Naive thymus-derived CD8-positive, alpha-beta T cell (primary cell): ENCODE measurements at places on chromosomes 16 and 17. TPM values are rescaled to one million over a fixed set of nuclear protein-coding genes. Genes with fewer than 3 reads are reported as not detected.

GRCh38 chr16:66002601-66003000 lies 363.9 kb upstream of the CDH5 start:
- no peak overlapping the region for H3K4me3 ChIP-seq
- H3K36me3 ChIP-seq = no peaks in the 10 kb centered on the region
- peaks cover 26% of the 10 kb centered on the region for H3K27me3 ChIP-seq
- H3K4me1 ChIP-seq = no peaks in the 10 kb centered on the region
- H3K27ac ChIP-seq = no peak overlapping the region
- no peak for DNase-seq

- no peaks in the 10 kb centered on the region for H3K36me3 ChIP-seq
- peak overlapping the region; percentile 9 for H3K27ac ChIP-seq
- no peaks in the 10 kb centered on the region for H3K27me3 ChIP-seq
- H3K4me1 ChIP-seq = no peaks in the 10 kb centered on the region
- no peak overlapping the region for H3K4me3 ChIP-seq
- DNase-seq = no peak
These were observed 418.4 kb upstream of the PMFBP1 start for GRCh38 chr16:72590151-72590937.

AANAT gene
- total RNA-seq = not detected

- H3K27me3 ChIP-seq = peaks cover 12% of the 10 kb centered on the region
- peaks cover 4% of the 10 kb centered on the region for H3K4me1 ChIP-seq
- DNase-seq = no peak
- no peaks in the 10 kb centered on the region for H3K36me3 ChIP-seq
- H3K27ac ChIP-seq = no peak overlapping the region
- no peak overlapping the region for H3K4me3 ChIP-seq
These were observed 53.5 kb downstream of the ATP2C2 start for GRCh38 chr16:84421938-84422220.

- no peaks in the 10 kb centered on the region for H3K27me3 ChIP-seq
- H3K4me1 ChIP-seq = peaks cover 2% of the 10 kb centered on the region
- no peak for DNase-seq
These were observed 32.2 kb upstream of the HAS3 start for GRCh38 chr16:69073181-69073702.

DNA sequence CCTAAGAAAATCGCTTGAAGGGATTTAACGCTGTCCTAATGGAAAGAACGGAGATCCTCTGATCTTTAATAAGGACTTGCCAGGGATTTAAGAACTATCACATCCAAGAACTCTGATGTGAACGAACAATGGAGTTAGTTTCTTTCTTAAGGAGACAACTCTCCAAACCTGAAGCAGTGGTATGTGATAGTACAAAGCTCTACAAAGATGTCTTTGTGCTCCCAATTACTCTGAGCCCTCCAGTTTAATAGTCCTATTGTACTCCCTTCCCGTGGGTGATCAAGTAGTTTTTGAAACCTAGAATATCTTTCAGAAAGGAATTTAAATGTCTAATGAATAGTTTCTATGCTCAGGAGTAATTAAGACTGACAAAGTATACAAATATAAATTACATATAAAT lies 123.8 kb downstream of the FTO start:
- no peak for DNase-seq
- H3K27me3 ChIP-seq = no peaks in the 10 kb centered on the region
- H3K27ac ChIP-seq = no peak overlapping the region
- no peak overlapping the region for H3K4me3 ChIP-seq
- H3K36me3 ChIP-seq = peaks cover 46% of the 10 kb centered on the region
- H3K4me1 ChIP-seq = peaks cover 9% of the 10 kb centered on the region

- H3K4me3 ChIP-seq = no peak overlapping the region
- peak overlapping the region; percentile 51 for H3K27ac ChIP-seq
- H3K4me1 ChIP-seq = peaks cover 39% of the 10 kb centered on the region
- H3K36me3 ChIP-seq = peaks cover 15% of the 10 kb centered on the region
These were observed 8.9 kb upstream of the GALK1 start for GRCh38 chr17:75773808-75774470.

GRCh38 chr17:71252436-71252835 lies 868.4 kb upstream of the SOX9 start:
- no peak for DNase-seq
- no peak overlapping the region for H3K27ac ChIP-seq
- no peak overlapping the region for H3K4me3 ChIP-seq

ARRB2 gene
- 402 TPM for total RNA-seq

CMIP gene
- total RNA-seq = 38.8 TPM

DNA sequence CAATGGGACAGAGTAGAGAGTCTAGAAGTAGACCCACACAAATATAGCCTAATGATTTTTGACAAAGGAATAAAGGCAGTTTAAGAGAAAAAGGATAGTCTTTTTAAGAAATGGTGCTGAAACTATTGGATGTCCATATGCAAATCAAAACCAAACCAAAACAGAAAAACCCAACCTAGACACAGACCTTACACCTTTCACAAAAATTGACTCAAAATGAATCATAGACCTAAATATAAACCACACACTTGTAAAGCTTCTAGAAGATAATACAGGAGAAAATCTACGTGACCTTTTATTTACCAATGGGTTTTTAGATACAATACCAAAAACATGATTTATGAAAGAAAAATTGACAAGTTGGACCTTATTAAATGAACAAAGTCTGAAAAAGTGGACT lies 66.4 kb upstream of the MPHOSPH6 start:
- H3K27me3 ChIP-seq = peaks cover 33% of the 10 kb centered on the region
- no peaks in the 10 kb centered on the region for H3K36me3 ChIP-seq
- H3K4me1 ChIP-seq = no peaks in the 10 kb centered on the region
- no peak for DNase-seq
- no peak overlapping the region for H3K27ac ChIP-seq
- H3K4me3 ChIP-seq = no peak overlapping the region

DNA sequence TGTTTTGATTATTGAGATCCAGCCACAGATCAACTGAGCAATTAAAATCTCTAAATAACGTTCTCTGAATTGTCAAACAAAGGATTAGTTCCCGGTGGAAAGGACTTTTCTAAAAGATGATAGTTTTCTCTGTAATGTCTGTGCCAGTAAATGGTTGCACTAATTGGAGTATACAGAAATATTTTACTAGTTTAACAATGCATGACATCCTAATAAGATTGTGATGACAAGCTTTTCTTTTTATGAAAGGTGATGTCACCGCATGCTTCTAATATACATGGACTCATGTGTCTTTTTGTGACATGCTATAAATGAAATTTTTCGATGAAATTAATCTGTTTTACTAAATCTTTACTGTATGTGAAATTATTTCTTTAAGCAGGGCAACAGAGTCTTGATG lies 211.1 kb downstream of the IRX3 start:
- no peak overlapping the region for H3K27ac ChIP-seq
- H3K36me3 ChIP-seq = peaks cover 9% of the 10 kb centered on the region
- DNase-seq = no peak
- H3K4me1 ChIP-seq = no peaks in the 10 kb centered on the region

DNA sequence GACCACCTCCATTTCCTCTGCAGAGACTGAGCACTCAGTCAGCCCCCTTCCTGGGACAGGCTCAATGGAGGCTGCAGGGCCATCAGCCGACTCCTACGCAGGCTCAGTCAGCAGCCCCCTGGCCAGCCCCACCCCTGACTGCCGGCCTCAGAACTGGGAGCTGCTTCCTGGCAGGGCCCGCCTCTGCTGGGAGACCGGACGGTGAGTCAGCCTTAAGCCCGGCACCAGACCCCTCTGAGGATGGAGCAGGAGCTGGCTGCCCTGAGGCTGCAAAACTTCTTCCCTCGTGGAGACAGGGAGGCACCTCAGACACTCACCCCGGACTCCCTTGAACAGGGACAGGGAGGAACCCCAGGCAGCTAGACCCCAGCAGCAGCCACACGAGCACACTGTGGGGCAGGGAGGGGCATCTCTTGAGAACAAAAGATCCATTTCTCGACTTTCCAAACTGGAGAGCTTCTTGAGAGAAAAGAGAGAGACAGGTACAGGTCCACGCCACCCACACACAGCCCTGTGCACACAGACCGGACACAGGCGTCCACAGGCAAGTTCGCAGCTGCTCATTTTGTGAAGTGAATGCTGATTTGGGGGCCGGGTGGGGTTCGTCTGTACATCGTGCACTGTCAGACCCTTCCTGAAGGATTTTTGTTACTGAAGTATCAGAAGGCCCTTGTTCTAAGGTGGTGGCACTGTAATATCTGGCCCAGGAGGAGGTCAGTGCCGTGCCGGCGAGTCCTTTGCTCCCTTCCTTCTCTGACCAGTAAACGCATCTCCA lies 1.3 kb upstream of the TUBB3 start:
- no peaks in the 10 kb centered on the region for H3K36me3 ChIP-seq
- peaks cover 18% of the 10 kb centered on the region for H3K4me1 ChIP-seq
- H3K4me3 ChIP-seq = peak overlapping the region; percentile 49
- no peak overlapping the region for H3K27ac ChIP-seq

GRCh38 chr17:32479074-32479617 lies 7.6 kb upstream of the CDK5R1 start:
- H3K27ac ChIP-seq = no peak overlapping the region
- peaks cover 4% of the 10 kb centered on the region for H3K4me1 ChIP-seq
- no peak for DNase-seq
- peaks cover 18% of the 10 kb centered on the region for H3K36me3 ChIP-seq
- H3K27me3 ChIP-seq = no peaks in the 10 kb centered on the region

- peaks cover 94% of the 10 kb centered on the region for H3K4me1 ChIP-seq
- no peak for DNase-seq
- H3K27me3 ChIP-seq = no peaks in the 10 kb centered on the region
- peak overlapping the region; percentile 94 for H3K4me3 ChIP-seq
- no peaks in the 10 kb centered on the region for H3K36me3 ChIP-seq
These were observed 6.5 kb downstream of the ADCY7 start for GRCh38 chr16:50272687-50273381.

DNA sequence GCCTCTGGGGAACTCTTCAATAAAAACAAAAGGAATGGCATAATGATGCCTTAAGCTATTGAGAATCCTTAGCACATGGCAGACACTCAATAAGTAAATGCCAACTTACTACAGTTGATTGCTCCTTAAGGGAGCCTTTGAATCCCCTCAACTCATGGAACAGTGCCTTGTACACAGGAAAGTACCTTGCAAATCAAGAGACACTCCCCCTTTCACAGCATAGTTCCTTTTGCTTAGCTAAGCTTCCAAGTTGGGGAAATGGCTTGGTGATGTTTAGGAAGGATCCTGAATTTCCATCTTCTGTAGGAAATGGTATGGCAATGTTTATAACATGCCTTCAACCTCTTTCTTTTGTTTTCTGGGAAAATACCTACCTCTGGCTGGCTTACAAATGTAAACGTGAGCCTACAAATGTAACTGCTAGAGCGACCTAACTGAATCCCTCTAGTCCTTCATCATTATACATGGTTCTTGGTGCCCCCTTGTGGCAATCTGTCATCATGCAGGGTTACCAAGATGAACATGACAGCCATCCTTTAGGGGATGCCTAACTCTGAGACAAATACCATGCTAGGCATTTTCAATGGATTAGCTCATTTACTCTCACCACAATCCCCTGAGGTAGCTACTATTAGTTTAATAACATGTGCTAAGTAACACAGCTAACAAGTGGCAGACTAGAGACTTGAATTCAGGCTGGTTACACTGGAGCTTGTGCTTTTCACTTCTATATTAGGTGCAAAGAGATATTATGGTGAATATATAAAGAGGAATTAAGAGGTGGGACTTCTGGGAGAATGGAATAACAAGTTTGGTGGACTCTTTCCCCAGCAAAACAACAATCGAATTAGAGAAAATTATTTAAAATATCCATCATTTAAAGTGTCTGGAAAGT lies 65.0 kb downstream of the MMD start:
- H3K4me3 ChIP-seq = no peak overlapping the region
- no peaks in the 10 kb centered on the region for H3K36me3 ChIP-seq
- H3K27ac ChIP-seq = no peak overlapping the region
- H3K27me3 ChIP-seq = peaks cover 6% of the 10 kb centered on the region
- peak; percentile 60 for DNase-seq

MYH2 gene
- total RNA-seq = not detected

- H3K27ac ChIP-seq = no peak overlapping the region
- H3K27me3 ChIP-seq = peaks cover 27% of the 10 kb centered on the region
These were observed 17.9 kb upstream of the CD300E start for GRCh38 chr17:74641224-74641957.

CORO6 gene
- total RNA-seq = 1.6 TPM

GRCh38 chr17:21425736-21426135 lies 49.6 kb downstream of the KCNJ12 start:
- H3K36me3 ChIP-seq = no peaks in the 10 kb centered on the region
- no peak overlapping the region for H3K27ac ChIP-seq

EXOC3L1 gene
- not detected for total RNA-seq

DNA sequence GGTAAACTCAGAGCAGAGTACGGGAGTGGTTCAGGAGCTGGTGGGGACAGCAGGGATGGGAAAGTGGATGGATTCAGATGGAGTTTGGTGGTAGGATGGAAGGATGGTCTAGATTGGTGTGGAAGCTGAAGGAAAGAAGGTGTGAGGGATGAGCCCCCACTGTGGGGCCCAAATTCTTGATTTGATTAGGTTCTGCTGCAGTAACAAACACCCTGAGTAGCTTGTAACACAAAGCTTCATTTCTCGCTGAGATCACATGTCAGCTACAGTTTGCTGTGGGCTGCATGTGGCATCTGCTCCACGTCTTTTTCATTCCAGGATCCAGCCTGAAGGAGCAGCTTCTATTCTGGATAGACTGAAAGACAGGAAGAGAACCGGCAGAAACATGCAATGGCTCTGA lies 143.8 kb downstream of the IRX3 start:
- H3K27ac ChIP-seq = no peak overlapping the region
- H3K36me3 ChIP-seq = no peaks in the 10 kb centered on the region
- DNase-seq = no peak
- H3K4me1 ChIP-seq = no peaks in the 10 kb centered on the region
- peaks cover 12% of the 10 kb centered on the region for H3K27me3 ChIP-seq

ITGB3 gene
- total RNA-seq = not detected

- no peak overlapping the region for H3K4me3 ChIP-seq
- H3K27me3 ChIP-seq = no peaks in the 10 kb centered on the region
- no peaks in the 10 kb centered on the region for H3K4me1 ChIP-seq
- DNase-seq = no peak
- no peak overlapping the region for H3K27ac ChIP-seq
- no peaks in the 10 kb centered on the region for H3K36me3 ChIP-seq
These were observed 492.2 kb downstream of the WWOX start for GRCh38 chr16:78591682-78592103.

VMO1 gene
- total RNA-seq = not detected

- H3K4me3 ChIP-seq = no peak overlapping the region
- H3K36me3 ChIP-seq = no peaks in the 10 kb centered on the region
- no peaks in the 10 kb centered on the region for H3K27me3 ChIP-seq
- H3K27ac ChIP-seq = peak overlapping the region; percentile 86
These were observed 46.6 kb upstream of the LCMT1 start for GRCh38 chr16:25064937-25065336.

NPIPA7 gene
- 13.1 TPM for total RNA-seq
